ENCODE measurements at places on chromosomes 1 and 21. TPM values are rescaled to one million over a fixed set of nuclear protein-coding genes. Genes with fewer than 3 reads are reported as not detected.

- DNase-seq: no peak
Observed at GRCh38 chr1:207984831-207985572, 74.1 kb upstream of the CD34 start.

The DSTYK gene
- total RNA-seq: 6.4 TPM

The CLCA4 gene
- total RNA-seq: not detected

DNA sequence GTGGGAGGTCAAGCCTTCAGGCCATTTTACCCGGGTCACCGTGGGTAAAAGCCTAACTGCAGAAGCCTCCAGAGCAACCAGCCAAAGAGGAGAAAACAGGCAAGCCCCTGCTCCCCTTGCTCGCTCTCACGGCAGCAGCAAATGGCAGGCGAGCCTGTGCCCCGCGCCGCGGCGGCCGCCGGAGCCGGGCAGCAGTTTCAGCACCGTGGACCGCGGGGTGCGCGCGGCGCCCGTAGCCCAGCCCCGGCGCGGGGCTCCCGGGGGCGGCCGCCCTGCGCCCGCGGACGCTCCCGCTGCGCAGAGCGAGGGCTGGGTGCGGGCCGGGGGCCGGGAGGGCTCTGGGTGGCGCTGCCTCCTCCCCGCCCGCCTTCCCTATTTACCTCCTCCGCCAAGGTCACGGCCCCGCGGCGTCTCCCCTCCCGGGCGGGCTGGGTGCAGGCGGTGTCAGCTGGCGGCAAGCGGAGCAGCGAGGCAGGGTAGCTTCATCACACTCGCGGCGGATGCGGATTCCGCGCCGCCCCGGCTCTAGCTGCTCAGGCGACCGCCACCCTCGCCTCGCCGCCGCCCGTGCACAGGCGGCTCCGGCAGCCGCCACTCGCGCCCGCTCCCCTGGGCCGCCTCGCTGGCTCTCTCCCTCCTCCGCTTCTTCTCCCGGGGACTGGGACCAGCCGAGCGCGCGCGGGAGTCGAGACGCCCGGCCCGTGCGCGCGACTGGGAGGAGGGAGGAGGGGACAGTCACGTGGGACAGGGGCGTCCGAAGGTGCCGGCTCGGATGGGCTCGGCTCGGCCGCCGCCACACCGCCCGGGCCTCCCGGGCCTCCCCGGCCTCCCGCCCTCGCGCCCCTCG is at the start of gene RGS7:
Gene RGS7, minus strand, starts transcription at position 687 of the 847 bp plus-strand sequence.
- no peak for DNase-seq

The CRP gene
- total RNA-seq: not detected

DNA sequence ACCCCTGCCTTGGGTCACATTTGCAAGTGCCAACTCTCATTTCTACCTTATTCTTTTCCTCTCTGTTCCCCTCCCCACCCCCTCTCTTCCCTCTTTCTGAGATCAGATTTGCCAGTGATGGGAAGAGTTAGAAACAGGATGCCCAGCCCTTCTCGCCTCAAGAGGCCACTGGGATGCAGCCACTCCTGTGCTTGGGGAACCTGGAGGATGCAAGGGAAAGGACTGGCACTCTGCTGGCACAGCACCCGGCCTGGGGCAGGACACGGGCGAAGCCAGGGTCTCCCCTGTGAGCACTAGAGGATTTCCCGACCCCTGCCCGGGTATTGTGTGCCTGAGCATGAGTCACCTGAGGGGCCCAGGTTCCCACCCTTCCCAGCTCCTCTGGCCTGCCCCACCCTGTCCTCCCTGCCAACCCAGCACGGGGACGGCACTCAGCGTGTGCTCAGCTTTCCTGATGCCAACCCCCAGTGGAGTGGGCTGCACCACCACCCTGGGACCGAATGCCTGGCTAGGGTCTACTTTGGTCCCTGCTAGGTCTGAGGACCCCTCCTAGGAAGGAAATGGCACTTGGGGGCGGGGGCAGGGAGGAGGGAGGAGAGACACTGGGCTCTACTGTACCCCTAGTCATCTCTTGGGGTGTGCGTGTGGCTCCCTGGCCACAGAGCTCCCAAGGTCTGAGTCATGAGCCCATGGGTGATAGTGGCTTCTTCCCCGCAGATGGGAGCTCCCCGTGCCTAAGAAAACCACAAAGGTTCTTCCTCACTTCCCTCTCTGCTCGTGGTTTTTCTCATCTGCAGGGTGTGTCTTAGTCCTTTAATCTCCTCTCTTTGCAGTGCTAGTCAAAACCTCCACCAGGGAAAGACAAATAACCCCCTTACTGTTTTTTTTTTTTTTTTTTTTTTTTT is 12.4 kb downstream of the LMNA start:
- DNase-seq: no peak

GRCh38 chr1:155125946-155126555 is 1.6 kb upstream of the EFNA1 start:
- DNase-seq: no peak

DNA sequence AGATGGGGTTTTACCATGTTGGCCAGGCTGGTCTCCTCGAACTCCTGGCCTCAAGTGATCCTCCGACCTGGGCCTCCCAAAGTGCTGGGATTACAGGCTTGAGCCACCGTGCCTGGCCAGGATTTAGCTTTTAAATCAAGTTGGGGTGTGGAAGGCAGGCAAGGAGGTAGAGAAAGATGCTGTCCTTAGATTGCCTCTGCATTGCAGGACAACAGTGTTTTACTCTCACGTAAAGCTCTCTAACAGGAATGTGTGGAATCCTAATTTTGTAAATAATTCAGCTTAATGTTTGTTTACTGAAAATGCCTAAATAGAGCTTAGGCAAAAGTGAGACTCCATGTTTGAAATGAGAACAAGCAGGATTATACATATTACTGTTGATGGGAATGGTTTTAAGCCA is 29.5 kb upstream of the TGFB2 start:
- no peak for DNase-seq

- DNase-seq: no peak
Observed at GRCh38 chr1:156203331-156203730, 9.4 kb downstream of the SLC25A44 start.

DNA sequence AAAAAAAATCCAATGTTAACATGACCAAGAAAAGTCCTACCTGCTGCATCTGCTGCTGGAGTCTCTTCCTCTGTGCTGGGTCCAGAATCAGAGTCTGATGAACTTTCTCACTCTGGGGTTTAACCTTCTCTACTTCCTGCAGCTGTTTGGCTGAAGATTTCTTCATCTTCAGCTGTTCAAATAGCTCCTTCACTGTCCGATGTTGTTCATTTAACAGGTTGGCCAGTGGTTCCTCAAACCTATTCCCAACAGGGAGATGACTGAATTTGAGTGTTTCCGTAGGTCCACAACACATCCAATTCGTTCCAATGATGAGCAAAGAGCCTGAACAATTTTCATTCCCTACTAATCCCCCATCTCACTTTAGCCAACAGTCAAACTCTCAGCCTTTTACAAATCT is 79.4 kb downstream of the GON4L start:
- no peak for DNase-seq

The FOXD3 gene
- total RNA-seq: not detected

DNA sequence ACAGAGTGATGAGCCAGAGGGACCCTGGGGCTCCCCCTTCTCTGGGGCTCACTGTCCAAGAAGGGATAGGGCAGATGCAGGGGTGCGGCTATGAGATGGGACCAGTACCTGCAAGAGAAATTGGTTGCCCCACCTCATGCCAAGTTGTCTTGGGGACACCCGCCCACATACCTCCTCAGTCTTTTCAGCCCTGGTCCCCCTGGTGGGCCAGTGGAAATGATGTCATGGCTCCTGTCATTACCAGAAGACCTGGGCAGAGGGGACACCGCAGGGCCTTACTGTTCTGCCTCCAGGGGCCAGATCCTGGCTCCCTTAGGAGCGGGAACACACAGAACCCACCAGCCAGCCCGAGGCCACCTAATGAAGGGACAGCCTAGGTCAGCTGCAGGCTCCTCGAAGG is 63.2 kb downstream of the CDK18 start:
- DNase-seq: no peak

DNA sequence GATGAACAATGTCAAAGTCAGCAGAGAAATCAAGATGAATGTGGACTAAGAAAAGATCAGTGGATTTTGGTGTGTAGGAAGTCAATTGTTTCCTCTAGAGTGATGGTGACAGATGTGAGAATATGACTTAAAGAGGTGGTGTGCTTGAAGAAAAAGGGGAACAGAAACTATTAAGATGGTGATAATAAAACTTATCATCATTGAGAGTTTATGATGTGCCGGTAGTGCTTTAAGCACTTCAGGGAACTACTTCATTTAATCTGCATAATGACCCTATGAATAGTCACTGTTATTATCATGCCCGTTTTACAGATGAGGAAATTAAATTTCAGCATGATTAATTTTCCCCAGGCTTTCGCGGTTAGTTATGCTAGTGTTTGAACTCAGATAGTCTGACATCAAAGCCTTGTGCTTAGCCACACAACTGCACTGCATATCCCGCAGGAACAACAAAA is 246.9 kb upstream of the LRRC7 start:
- DNase-seq: no peak

The POLR3C gene
- 49.2 TPM for total RNA-seq

DNA sequence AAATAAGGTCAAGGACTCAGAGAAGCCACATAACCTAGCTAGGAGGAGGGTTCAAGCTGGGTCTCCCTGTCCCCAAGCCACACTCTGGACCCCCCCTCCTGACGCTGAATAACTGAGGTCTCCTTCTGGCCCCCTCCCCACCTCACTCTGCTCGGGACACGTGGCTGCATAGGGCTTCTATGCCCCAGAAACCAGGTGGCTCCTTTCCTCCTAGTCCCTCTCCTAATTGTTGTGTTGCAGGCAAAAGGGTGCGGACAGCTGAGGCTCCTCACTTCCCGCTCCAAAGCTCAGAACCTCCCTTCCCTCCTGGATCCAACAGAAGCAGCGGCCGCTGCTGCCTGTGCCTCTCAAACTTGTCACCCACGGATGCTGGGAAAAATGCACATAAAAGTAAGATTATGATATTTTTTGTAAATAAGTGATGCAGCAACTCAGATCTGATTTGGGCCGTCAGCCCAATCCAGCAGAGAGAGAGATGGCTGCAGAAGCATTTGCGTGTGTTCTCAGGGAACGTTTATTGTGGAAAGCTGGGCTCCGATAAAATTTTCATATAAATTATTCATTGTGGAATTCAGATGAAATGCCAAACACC is 40.8 kb upstream of the C1orf174 start:
- no peak for DNase-seq

DNA sequence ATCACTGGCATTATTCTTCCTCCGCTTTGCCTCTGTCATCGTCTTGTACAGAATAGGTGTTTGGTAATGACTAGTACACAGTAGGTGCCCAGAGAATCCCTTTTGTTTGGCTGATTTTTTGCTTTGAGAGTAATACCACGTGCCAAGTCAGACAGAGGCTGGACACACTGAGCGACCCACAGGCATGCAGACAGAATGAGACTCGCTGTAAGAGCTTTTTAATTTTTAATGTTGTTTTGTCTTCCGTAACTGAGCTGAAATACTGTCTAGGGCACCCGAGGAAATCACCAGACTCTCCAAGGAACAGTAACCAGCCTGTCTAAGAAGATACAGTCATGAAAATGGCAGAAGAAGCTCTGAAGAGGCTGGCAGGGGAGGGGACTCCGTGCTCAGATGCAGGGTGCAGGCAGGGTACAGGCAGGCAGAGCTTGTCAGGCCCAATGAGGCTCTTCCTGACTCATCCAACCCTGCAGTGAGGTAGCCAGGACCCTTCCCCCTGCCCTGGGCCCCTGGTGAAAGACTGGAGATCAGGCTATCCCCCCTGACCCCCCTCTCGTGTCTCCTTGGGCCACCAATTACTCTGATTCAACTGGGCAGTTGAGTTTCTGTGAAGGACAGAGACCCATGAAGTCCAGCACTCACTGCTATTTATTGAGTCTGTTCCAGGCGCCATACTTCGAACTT is 60.1 kb upstream of the ECE1 start:
- DNase-seq: no peak

The LRRC71 gene
- not detected for total RNA-seq

DNA sequence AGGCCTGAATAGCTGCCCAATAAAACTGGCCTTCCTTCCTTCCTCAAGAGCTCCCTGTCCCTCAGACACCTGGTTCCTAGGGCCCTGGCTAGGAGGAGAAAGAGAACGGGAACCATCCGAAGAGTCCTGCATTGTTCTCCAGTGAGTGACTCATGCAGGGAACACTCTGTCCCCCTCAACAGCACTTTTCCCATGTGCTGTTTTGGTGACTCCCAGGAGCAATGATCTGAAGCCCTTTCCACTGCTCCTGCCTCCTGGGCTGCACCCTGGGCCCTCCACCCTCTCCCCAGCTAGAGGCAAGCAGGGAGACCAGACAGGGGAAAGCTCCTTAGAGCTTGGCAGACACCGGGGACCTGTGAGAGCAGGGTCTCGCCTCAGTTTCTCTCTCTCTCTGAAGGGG is 18.9 kb downstream of the TNNT2 start:
- no peak for DNase-seq

GRCh38 chr1:28091043-28091781 is 2.8 kb upstream of the EYA3 start:
- no peak for DNase-seq

DNA sequence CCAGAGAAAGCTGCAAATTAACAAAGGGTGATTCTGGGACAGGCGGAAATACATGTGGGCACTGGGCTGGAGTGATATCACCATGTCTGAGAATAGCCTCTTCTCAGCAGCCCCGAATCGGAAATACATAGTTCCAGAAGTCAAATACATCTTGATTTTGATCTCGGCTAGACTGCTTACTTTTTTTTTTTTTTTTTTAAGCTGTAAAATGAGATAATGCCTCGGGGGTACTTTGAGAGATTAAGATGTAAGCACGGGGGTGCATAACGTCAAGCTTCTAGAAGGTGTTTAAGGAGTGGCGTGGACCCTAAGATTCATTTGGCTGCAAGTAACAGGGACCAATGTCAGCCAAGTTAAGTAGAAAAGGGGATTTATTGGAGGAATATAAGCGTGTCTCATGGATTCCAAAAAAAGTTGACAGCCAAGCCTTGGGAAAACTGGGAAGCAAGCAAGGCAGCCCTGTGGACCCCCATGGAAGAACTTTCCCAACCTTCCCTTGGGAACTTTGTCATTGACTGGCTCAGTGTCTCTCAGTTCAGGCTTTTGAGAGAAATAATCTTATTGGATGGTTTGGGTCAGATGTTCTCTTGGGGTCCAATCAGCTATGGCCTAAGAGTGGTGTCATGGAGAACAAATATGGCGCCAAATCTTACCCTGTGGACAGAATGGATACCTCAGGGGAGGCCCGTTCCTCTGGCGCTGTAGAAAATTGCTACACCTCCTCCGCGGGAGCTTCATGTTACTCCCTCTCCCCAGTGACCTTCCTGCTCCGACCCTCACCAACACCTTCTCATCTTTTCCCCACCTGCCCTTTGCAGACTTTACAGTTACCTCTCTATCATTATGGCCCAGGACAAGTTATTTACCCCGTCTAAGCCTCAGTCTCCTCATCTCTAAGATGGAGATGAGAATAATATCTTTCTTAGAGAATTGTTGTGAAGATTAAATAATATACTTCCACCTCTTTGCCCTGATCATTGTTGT is 186.6 kb downstream of the KAZN start:
- DNase-seq: no peak

GRCh38 chr1:10613340-10613739 is 138.6 kb downstream of the PEX14 start:
- no peak for DNase-seq

The TLR5 gene
- total RNA-seq: under 0.01 TPM

The PADI3 gene
- 0.07 TPM for total RNA-seq

The ADAM30 gene
- not detected for total RNA-seq
